ENCODE measurements at places on chromosomes 7 and 10. TPM values are rescaled to one million over a fixed set of nuclear protein-coding genes. Genes with fewer than 3 reads are reported as not detected.

- DNase-seq = no peak
These were observed 43.8 kb downstream of the PDE6C start for GRCh38 chr10:93656155-93656554.

- no peak for DNase-seq
These were observed 56.9 kb upstream of the NPY start for GRCh38 chr7:24227068-24227467.

DNA sequence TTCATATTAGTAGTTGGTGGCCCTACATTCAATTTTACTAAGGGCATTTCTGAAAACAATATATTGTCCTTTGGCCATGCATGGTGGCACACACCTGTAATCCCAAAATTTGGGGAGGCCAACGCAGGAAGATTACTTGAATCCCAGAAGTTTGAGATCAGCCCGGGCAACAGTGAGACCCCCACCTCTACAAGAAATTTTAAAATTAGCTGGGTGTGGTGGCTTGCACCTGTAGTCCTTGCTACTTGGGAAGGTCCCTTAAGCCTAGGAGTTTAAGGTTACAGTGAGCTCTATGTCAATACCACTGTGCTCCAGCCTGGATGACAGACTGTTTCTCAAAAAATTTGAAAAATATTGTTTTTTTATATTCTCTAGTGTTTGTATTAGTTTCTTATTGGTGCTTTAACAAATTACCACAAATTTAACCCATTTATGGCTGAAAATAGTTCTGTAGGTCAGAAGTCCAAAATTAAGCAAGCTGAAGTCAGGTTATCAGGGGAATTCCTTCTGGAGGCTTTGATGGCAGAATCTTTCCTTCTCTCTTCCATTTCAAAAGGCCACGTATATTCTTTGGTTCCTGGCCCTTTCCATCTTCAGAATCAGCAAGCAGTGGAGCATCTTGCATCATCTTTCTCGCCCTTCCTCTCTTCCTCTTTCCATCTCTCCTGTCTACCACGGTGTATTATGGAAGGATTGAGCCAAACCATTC, 12.4 kb downstream of the CBX3 start:
- DNase-seq = no peak

- DNase-seq = no peak
These were observed 22.0 kb upstream of the PSMG3 start for GRCh38 chr7:1591876-1592275.

DNA sequence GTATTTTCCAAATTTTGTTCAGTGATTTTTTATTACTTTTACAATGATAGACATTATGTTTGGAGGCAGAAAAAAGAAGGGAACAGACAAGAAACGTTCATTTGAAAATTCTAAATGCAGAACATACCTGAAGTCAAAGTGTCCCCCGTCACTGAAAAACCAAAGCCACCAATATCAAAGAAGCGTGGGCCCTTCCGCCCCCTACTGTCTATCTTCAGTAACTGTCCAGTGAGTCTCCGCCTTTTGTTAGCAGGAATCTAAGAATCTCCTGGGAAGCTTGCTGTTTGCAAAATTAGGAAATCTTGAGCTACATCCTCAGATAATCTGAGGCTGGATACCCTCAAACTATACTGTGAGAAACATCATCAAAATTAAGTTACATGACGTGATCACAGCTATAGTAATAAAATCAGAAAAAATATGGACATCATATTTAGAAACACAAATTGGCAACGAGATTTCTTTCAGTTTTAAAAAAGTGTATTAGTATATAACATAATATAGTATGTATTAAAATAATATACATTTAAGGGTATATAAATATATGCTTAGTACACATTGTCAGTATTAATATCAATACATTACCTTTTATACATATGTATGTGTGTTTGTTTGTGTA, 169.3 kb upstream of the AKR1E2 start:
- peak; percentile 45 for DNase-seq

GRCh38 chr10:78578929-78579328, 489.8 kb upstream of the ZMIZ1 start:
- no peak for DNase-seq

DNA sequence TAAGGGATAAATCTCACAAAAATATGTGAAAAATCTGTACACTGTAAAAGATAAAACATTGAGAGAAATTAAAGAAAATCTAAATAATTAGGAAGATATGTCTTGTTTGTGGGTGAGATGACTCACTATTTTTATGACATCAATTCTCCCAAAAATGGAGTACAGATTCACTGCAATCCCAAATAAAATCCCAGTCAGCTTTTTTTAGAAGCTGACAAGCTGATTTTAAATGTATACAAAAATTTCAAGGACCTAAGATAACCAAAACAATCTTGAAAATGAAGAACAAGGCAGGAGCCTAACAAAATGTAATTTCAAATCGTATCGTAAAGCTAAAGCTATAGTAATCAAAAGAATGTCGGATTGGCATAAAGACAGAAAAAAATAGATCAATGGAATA, 458.1 kb downstream of the GRID1 start:
- DNase-seq = no peak

GRCh38 chr10:121221072-121221471, 369.9 kb downstream of the WDR11 start:
- no peak for DNase-seq

EN2 gene
- not detected for total RNA-seq

ELMO1 gene
- total RNA-seq = 74.4 TPM

DKK1 gene
- total RNA-seq = not detected

PRRT4 gene
- 0.35 TPM for total RNA-seq

HOXA4 gene
- total RNA-seq = not detected

CPA2 gene
- total RNA-seq = not detected

WNT16 gene
- not detected for total RNA-seq

ZNF722 gene
- not detected for total RNA-seq

IKZF1 gene
- total RNA-seq = 225 TPM

SLC18A3 gene
- not detected for total RNA-seq
